ENCODE measurements at places on chromosomes 2 and 18. TPM values are rescaled to one million over a fixed set of nuclear protein-coding genes. Genes with fewer than 3 reads are reported as not detected.

Gene MAP3K19
- not detected for total RNA-seq

Gene MYO7B
- total RNA-seq: 0.39 TPM

Gene LYG1
- 2.3 TPM for total RNA-seq

Gene EFR3B
- 0.10 TPM for total RNA-seq

DNA sequence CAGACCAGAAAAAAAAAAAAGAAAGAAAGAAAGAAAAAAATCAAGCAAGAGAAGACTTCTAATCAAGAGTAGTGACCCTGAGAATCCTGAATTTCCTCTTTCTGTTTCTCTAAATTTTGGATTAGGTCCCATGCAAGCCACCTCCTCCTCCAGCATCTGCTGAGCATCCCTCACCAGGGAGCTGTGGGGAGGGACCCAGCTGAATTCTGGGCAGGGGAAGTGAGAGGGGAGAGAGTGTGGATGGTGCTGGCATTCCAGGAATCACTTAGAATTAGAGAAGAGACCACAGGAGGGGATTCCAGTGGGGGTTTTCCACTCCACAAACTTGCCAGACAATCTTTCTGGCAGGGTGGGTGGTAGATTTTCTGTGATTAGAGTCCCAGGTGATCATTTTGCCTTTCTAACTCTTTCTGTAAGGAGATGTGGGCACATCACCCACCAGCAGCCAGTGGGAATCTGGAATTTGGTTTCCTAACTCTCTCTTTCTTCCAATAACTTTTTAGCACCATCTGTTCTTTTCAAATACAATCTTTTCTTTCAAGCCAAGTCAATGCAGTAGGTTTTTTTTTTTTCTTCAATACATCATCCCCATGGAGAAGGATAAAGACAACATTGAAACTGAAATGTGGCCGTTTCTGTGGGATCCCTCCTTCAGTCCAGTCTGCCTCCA, 279.2 kb downstream of the CLIP4 start:
- DNase-seq: no peak

Gene TMSB10
- 1,316 TPM for total RNA-seq

Gene CRYGC
- total RNA-seq: not detected
